Activated CD4-positive, alpha-beta T cell treated with anti-CD3 and anti-CD28 coated beads, Interleukin-2, amount 50 U/mL, for 48 hours (primary cell): ENCODE measurements at places on chromosomes 2 and 18.

DNA sequence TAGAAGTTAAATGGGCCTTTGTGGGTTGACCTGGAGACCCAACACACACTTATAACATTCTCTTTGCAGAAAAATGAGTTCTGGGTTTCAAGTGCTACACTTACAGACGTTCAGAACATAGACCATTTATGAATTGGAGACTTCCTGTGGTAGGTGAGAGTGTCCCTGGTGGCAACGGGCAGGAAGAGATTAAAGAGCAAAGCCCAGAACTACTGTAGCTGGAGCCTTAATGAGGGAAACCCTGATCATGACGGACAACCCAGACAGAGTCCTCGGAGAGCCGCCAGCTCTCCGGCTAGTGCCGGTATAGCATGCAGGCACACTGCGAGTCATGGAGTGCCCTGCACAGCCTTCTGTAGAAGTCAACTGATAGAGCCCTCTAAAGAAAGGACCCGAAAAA, 44.5 kb upstream of the RMDN2 start:
- no peak for DNase-seq

- peak; percentile 16 for DNase-seq
Measured at GRCh38 chr2:136025057-136025973, 39.9 kb upstream of the DARS1 start.

GRCh38 chr2:69619725-69620124, 23.8 kb downstream of the AAK1 start:
- DNase-seq: no peak

GRCh38 chr2:105875241-105875640, 130.5 kb downstream of the NCK2 start:
- no peak for DNase-seq

- no peak for DNase-seq
Measured at GRCh38 chr2:99442837-99443236, 47.0 kb downstream of the REV1 start.

- DNase-seq: no peak
Measured at GRCh38 chr2:228590681-228591080, 409.2 kb upstream of the SPHKAP start.

- no peak for DNase-seq
Measured at GRCh38 chr18:2306606-2307005, 264.7 kb downstream of the METTL4 start.

- DNase-seq: no peak
Measured at GRCh38 chr2:118800736-118801135, 46.7 kb downstream of the EN1 start.

- DNase-seq: no peak
Measured at GRCh38 chr2:138433995-138434951, 67.3 kb upstream of the SPOPL start.

- DNase-seq: no peak
Measured at GRCh38 chr2:83990636-83991035, 468.4 kb downstream of the SUCLG1 start.

DNA sequence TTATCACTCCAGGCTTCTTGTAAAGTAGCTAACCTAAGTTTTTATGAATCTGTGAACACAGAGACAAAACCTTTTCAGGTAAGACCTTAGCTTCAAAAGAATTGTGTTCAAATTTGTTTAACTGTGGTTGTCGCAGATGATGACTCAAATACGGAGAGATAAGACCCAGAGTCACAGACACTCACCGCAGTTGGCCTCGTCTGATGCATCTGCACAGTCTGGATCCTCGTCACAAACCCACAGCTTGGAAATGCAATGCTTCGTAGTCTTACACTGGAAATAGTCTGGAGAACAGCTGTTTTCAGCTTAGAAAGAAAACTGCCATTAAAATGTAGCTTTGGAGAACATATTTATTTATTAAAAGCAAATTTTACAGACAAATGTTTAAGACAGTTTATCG, 1662.1 kb upstream of the NXPH2 start:
- DNase-seq: no peak

- DNase-seq: no peak
Measured at GRCh38 chr2:2892892-2893291, 484.7 kb downstream of the EIPR1 start.

GRCh38 chr2:202157211-202157990, 81.0 kb downstream of the SUMO1 start:
- no peak for DNase-seq

DNA sequence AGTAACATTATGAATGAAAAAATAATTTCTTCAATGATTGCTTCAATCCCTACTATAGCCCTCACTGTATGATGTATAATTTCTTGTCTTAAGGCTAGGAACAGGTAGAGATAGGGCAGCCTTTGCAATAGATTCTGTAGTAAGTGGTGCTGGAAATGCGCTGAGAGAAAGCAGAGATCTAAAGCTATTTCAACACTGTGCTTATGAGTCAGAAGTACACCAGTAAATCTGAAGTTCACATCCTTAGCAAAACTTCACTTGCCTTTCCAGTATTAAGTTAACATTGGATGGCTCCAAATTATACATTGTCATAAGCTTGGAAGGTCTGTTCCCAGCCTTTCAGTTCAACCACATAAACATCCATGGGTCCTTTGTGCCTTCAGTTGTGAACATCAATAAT, 178.2 kb upstream of the EPHA4 start:
- DNase-seq: no peak

GRCh38 chr2:88058191-88058590, 2.6 kb upstream of the KRCC1 start:
- DNase-seq: no peak

GRCh38 chr2:240586919-240587800, 626 bp downstream of the CAPN10 start:
- DNase-seq: peak; percentile 62

GRCh38 chr2:26959331-26959730, 11.1 kb upstream of the MAPRE3 start:
- DNase-seq: no peak

GRCh38 chr2:169275696-169276444, 86.5 kb downstream of the LRP2 start:
- no peak for DNase-seq

- no peak for DNase-seq
Measured at GRCh38 chr2:45089554-45090261, 80.5 kb upstream of the SIX2 start.

- DNase-seq: no peak
Measured at GRCh38 chr2:105521616-105522015, 122.8 kb upstream of the FHL2 start.

DNA sequence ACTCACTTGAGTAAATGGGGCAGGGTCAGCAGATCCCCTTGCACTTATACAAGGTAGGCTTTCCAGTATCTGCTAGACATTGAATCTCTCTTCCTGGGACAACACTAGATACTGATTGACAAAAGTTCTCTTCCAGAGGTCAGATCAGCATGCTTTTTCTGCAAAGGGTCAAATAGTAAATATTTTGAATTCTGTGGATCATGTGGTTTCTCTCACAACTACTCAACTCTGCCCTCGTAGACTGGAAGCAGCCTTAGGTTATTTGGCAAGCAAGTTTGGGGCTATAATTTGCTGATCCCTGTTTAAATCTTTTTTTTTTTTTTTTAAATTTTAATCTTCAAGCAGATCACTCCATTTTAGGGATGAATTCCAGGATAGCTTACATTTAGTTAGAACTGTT, 17.4 kb upstream of the NABP1 start:
- DNase-seq: no peak

- DNase-seq: no peak
Measured at GRCh38 chr18:4017480-4017879, 437.6 kb downstream of the DLGAP1 start.

GRCh38 chr18:62634979-62635630, 80.2 kb upstream of the PHLPP1 start:
- no peak for DNase-seq

GRCh38 chr2:47737-48136, 1.4 kb upstream of the FAM110C start:
- no peak for DNase-seq

DNA sequence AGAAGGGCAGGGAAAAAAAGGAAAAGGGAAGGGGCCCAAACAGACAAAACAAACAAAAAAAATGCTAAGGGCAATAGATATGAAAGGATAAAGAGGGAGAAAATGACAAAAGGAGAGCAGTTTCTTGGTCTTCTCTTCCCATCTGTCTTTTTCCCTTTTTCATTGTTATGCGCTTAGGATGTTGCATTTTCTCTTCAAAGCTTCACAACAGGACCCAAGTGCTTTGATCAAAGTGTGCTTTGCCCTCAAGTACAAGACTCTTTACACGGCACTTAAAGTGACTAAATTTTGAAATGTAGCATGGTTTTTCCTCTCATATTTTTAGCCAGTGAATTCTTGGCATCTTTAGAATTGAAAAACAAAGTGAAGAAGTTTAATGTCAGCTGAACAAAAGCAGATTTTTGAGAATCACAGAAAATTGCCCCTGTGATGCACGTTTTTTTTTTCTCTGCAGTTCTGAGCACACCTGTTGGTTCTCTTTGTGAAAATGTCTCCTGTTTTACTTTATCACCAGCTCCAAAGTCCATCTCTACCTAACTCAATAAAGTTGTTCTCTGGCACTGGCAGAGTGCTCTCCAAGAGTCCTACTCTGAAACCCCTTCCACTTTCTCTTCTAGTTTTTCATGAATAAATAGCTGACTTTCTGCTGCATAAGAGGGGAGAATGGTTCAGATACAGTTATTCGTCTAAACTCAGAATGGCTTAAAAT, 126.6 kb downstream of the KCNH7 start:
- no peak for DNase-seq

DNA sequence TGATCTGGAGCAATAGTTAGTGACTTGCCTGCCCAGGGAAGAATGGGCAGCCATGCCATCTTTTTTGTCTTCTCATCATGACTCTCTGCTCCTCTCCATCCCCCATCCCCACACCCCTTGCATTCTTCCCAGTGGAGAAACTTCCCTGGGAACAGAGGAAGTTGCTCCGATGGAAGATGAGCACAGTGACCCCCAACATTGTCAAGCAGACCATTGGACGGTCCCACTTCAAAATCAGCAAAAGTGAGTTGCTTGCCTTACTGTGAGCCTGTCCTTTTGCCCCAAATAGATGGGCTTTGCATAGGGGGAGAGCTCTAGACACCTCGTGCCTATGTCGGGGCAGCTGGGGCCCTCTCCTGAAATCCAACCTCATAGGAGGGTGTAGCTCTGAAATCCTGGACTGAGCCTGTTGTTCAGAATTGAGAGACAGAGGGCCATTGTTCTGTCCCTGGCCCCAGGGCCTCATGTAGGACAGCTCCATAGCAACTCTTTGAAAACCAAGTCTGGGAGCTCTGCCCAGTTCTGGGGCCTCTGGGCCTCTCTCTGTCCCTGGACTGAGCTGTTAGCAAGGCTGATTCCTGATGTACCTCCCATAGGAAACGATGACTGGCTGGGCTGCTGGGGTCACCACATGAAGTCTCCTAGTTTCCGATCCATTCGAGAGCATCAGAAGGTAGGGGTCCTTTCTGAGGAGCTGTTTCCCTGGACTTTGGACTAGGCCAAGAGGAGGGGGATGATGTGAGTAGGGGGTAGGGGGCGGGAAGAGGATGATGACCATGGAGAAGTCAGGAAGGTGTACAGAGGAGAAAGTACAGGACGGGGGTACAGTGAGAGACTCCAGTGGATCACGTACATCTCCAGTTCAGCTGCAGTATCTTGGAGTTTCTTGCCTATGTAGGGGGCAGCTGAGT, 35.2 kb downstream of the TTLL4 start:
- DNase-seq: no peak

DNA sequence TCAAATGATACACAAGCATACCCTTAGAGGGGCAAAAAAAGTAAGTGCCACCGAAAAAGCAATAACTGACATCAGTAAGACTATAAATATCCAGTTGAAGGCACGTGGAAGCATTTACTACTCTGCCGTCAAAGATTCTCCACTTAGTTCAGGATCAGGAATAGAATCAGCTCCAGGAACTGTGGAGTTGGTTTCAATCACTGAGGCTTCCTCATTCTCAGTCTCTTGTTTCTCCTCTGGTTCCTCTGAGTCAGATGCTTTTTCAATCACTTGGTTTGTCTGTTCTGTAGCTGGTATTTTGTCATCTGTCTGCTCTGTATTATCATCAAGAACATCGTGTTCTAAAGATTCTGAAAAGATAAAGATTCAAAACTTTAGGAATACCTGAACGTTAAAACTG, 72.2 kb downstream of the LNPK start:
- DNase-seq: no peak

GRCh38 chr2:45339253-45339652, 271.8 kb downstream of the SRBD1 start:
- DNase-seq: no peak

- DNase-seq: no peak
Measured at GRCh38 chr2:17646838-17647701, 106.5 kb downstream of the SMC6 start.

DNA sequence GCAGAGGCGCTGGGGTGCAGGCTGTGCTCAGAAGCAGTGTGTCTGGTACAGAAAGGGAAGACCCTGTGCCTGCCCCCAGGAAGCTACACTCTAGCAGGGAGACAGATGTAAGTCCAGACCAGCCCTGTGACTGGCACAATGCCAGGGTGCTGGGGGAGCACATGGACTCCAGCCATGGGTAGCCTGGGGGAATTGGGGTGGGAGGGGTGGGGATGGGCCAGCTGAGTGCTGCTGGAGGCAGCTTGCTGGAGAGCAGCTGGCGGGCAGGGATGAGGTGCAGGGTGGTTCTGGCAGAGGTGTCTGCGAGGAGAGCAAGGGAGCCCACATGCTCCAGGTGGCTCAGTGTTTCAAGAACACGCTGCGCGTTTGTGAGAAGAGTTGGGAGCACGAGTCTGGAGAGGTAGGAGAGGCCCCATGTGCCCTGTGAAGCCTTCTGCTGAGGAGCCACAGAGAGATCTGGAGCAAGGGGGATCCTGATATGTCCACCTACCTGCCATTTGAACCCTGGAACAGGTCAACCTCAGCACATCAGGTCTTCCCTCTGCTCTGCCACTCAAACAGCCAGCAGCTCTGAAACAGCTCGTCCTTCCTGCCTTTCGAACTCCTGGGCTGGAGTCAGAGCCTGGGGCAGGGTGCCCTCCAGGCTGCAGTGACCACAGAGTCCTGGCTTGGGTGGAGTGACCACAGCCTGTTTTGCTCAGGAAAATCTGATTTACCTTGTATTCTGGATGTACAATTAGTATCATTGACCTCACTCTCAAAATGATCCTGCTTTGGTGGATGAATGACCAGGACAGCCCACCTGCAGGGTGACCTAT, 15.1 kb downstream of the ALLC start:
- DNase-seq: no peak

GRCh38 chr2:43159797-43160196, 66.6 kb downstream of the ZFP36L2 start:
- DNase-seq: peak; percentile 29

GRCh38 chr18:53441761-53442414, 782.6 kb downstream of the MBD2 start:
- DNase-seq: no peak

GRCh38 chr2:31002537-31003150, 135.6 kb downstream of the GALNT14 start:
- DNase-seq: no peak

DNA sequence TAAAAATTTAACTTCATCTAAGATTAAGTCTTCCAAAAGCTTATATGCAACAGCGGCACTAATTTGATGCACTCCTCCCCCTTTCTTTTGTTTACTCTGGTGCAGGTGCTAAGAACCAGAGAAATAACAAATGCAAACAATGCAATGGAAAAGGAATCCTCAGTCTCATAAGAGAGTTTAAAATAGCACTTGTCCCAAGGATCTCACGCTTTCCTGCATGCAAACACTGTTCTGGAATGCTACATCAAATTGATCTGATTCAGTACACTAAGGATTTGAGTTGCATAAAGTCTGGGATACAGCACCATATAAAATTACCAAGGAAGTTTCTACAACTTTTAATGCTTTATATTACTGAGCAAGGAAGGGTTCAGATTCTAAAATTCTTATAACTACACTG, 50.5 kb downstream of the SEPTIN10 start:
- DNase-seq: no peak

- peak; percentile 53 for DNase-seq
Measured at GRCh38 chr2:144325086-144325485, 194.8 kb downstream of the ZEB2 start.

- DNase-seq: no peak
Measured at GRCh38 chr2:34379586-34379985, 780.5 kb upstream of the FAM98A start.
